ENCODE measurements at places on chromosomes 1 and 21.

- no peaks in the 10 kb centered on the region for H3K4me1 ChIP-seq
- no peak overlapping the region for H3K4me3 ChIP-seq
- H3K36me3 ChIP-seq: peaks cover 56% of the 10 kb centered on the region
- no peak overlapping the region for H3K27ac ChIP-seq
Measured at GRCh38 chr21:46569081-46569480, 35.8 kb downstream of the S100B start.

DNA sequence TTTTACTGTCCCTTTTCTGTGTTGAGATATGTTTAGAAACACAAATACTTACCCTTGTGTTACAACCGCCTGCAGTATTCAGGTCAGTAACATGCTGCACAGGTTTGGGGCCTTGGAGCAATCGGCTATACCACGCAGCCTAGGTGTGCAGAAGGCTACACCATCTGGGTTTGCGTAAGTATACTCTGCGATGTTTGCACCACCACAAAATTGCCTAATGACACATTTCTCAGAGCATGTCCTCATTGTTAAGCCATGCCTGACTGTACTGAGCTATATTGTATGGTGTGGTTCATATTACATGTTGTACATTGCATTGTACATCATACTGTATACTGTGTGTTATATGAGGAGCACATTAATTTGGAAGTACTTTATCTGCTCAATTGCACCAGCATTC, 247.4 kb downstream of the RHOU start:
- no peak overlapping the region for H3K27ac ChIP-seq
- no peak for DNase-seq
- peaks cover 31% of the 10 kb centered on the region for H3K4me1 ChIP-seq
- H3K36me3 ChIP-seq: no peaks in the 10 kb centered on the region
- H3K4me3 ChIP-seq: no peak overlapping the region

DNA sequence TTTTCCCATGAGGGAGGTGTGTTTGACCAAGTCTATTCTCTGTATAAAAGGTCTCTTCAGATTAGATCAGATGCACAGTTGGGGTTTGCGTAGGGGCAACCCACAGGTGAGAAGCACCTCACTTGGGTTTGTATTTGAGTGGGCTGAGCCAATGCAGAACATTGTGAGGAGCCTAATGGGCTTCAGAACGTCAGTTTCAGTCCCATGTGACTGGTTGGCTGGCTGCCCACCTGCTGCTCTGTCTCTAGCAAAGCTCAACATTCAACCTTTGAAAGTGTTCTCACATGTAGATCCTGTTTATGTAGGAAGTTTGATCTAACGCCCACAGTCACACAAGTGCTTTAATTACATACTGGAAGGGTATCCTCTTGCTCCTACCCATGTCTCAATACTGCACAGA, 105.5 kb downstream of the FASLG start:
- no peak overlapping the region for H3K27ac ChIP-seq
- H3K4me3 ChIP-seq: no peak overlapping the region

- DNase-seq: no peak
- no peak overlapping the region for H3K27ac ChIP-seq
- H3K4me3 ChIP-seq: no peak overlapping the region
Measured at GRCh38 chr1:197961933-197962332, 44.8 kb downstream of the LHX9 start.

DNA sequence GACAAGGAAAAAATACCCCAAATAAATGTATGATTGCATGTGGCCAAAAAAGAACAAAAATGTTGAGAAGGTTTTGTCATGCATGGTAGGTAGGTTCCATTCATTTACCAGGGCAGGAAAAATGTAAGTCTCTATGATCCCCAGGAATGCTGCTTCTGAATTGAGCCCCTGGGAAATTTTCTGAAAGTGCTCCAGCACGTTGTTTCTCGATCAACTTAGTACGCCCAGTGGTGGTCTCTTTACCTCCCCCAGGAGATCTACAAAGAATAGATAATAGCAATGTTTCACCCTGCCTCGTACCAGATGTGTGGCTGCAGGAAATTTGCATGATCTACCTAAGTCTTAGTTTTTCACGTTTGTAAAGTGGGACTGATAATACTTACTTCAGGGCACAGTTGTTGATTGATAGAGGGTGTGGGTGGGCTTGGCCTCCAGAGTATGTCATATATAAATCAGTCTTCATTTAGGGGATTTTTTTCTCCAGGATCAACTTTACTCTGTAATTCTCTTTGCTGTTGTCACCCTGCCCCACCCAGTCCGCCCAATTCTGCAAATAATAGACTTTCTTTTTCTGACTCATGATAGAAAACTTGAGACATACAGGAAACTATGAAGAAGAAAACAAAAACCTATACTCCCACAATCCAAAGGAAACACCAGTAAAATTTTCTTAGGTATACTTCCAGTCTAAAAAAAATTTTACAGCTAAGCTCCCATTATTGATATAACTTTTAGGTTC, 462.0 kb upstream of the RUNX1 start:
- no peak overlapping the region for H3K27ac ChIP-seq
- no peak for DNase-seq
- peaks cover 3% of the 10 kb centered on the region for H3K4me1 ChIP-seq
- no peak overlapping the region for H3K4me3 ChIP-seq
- no peaks in the 10 kb centered on the region for H3K27me3 ChIP-seq

DNA sequence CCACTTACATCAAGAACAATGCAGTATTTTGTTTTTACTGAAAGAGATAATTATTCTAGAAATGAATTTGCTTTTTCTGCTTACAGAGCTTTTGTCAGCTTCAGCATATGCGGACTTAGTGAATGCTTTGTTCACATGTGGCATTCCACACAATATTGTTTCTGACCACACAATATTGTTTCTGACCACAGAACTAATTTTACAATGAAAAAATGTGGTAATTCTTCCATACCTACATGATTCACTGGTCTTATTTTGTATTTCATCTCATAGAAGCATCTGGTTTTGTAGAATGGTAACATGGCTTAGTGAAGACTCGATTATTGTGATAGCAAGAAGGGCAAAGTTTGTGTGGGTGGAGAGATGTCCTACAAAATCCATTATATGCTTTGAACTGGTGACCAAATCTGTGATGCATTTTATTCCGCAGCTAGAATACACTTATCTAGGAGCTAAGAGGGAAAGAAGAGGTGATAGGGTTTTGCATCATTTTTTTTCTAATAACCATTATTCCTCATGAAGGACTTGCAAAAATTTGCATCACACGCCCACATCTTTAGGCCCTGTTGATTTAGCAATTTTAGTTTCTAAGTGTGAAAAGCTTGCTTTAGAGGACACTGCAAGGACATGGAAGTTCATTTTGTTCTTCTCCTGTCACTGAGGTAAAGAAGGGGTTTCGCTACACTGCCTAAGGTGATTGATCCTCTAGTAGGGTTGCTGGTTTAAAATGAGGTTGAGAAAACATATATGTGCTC, 75.3 kb downstream of the HLX start:
- no peaks in the 10 kb centered on the region for H3K4me1 ChIP-seq
- no peaks in the 10 kb centered on the region for H3K36me3 ChIP-seq
- no peak overlapping the region for H3K4me3 ChIP-seq
- H3K27ac ChIP-seq: no peak overlapping the region
- DNase-seq: no peak

DNA sequence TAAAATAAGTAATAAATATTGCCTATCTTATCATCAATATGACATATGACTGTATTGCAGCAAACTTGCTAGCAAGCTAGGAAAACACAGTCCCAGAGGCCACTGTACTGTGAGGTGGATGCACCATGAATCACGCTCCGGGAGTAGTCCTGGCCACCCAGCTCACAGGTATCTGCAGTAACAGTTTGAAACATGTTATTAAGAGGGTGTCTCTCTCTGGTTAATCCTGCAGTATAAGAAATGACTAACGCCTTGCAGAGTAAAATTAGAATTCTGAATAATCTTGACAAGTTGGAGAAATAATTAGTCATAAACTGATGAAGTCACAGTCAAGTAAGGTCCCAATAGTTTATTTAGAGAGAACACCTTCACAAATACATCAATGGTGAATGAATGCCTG, 34.0 kb upstream of the DPT start:
- no peaks in the 10 kb centered on the region for H3K27me3 ChIP-seq
- peaks cover 9% of the 10 kb centered on the region for H3K4me1 ChIP-seq
- DNase-seq: no peak
- H3K27ac ChIP-seq: no peak overlapping the region
- H3K36me3 ChIP-seq: no peaks in the 10 kb centered on the region

DNA sequence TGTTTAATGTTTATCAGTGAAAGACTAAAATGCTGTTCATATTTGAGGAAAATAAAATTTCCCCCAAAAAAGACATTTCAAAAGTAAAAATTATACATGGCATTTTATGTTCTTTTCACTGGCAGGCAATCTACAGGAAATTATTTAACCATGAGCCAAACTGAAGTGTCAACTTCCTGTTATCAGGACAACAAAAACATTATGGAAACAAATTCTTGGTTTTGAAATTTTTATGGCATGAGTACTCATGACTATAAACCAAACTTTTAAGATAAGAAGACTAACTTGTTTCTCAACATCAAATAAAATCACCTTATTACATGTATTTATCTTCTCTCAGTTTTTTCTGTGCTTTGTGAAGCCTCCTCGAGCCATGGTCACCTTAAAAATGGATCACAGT, 698.6 kb downstream of the LTN1 start:
- DNase-seq: no peak
- H3K27ac ChIP-seq: no peak overlapping the region
- H3K4me1 ChIP-seq: peaks cover 17% of the 10 kb centered on the region

DNA sequence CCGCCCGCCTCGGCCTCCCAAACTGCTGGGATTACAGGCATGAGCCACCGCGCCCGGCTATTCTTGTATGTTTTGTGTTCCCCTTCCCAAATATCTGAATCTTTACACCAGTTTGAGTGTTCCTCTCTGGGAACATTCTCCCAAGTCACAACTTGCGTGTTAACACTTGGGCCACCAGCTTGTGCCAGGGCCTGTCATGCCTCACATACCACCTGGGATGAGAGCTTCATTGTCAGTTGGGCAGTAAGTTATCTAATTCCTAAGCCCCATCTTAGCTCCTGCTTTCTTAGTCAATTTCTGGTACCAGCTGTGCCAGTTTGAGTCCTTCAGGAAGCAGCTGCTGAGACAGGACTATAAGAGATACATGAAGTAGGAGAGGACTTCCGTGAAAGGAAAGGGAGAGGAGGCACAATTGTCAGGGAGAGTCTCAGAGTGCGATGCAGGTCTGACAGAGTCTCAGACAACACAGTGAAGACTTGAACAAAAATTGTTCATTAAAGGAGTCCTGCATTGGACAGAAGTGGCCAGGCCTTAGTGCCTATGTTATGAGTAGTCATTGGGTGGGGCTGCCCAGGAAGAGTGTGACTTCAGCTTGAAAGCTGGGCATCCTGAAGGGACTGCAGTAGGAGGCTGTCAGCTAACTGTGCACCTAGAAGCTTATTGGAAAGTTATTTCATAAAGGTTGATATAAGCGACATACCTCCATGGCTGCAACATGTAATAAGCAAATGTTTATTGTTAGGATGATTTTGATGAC, 17.3 kb downstream of the ZFYVE9 start:
- no peak overlapping the region for H3K27ac ChIP-seq
- H3K27me3 ChIP-seq: no peaks in the 10 kb centered on the region
- no peak for DNase-seq

DNA sequence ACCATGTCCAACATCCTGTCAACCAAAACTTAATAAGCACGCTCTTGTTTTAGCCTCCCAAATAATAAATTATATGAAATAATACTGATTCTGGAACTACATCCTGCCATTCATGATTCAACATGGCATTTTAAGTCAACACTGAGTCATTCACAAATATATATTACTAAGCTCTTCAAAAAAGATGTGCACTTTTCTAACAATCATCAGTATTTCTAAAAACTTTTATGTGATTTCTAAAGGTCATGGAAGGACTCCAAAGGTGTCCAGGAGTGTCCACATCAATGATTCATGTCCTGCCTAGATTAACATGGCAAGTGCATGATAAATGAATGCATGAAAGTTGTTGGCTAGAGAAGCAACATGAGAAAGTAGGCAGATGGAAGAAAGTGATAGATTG, 51.6 kb downstream of the NEGR1 start:
- H3K27me3 ChIP-seq: no peaks in the 10 kb centered on the region
- no peak overlapping the region for H3K4me3 ChIP-seq

- peaks cover 28% of the 10 kb centered on the region for H3K4me1 ChIP-seq
- no peaks in the 10 kb centered on the region for H3K36me3 ChIP-seq
- no peak for DNase-seq
- no peaks in the 10 kb centered on the region for H3K27me3 ChIP-seq
Measured at GRCh38 chr1:178145605-178146004, 51.7 kb downstream of the RASAL2 start.

- no peaks in the 10 kb centered on the region for H3K36me3 ChIP-seq
- no peaks in the 10 kb centered on the region for H3K4me1 ChIP-seq
- no peak for DNase-seq
- H3K27me3 ChIP-seq: no peaks in the 10 kb centered on the region
Measured at GRCh38 chr1:192133350-192133926, 24.8 kb upstream of the RGS18 start.

DNA sequence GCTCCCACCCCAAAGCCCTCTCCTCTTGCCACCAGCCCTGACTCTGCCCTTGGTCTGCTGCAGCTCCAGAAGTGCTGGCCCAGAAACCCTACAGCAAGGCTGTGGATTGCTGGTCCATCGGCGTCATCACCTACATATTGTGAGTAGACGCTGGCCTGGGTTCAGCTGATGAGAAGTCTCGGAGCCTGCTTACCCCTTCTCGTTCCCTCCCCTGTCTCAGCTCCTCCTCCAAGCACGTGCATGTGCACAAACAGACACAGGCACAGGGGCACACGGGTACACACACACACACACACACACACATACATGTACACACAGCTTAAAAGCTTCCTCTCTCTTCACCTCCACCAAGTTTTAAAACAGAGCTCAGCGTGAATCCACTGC, 24.3 kb downstream of the CAMK1G start:
- DNase-seq: no peak
- no peaks in the 10 kb centered on the region for H3K4me1 ChIP-seq
- no peak overlapping the region for H3K4me3 ChIP-seq
- H3K27ac ChIP-seq: no peak overlapping the region
- no peaks in the 10 kb centered on the region for H3K36me3 ChIP-seq
- H3K27me3 ChIP-seq: no peaks in the 10 kb centered on the region

DNA sequence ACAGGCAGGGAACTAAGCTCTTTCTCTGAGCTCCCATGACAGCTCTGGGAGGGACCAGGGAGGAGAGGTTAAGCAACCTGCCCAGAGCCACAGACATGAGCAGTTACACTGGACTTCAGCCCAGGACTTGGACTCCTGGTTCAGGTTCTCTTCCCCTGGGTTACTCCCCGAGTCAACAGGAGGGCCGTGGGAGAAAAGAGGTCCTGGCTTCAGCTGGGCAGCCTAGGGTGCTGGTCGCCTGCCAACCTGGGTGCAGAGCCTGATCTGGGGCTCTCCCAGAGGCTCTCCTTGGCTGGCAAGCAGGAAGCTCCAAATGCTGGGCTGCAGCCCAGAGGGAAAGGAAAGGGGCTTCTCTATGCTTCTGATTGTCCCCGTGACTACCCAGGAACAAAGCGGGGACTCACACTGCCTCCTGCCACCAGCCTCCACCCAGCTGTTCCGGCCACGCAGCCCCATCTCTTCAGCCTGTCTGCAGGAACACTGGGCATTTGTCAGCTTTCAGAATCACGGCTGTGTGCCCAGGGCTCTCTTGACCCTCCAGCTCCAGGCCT, 141.8 kb downstream of the HIVEP3 start:
- peaks cover 9% of the 10 kb centered on the region for H3K4me1 ChIP-seq
- no peak for DNase-seq
- no peaks in the 10 kb centered on the region for H3K36me3 ChIP-seq

Data from thoracic aorta (tissue), 2 donors.